ENCODE measurements at places on chromosomes 13 and 19.

- DNase-seq = no peak
Measured at GRCh38 chr13:40432018-40432978, 234.1 kb downstream of the FOXO1 start.

DNA sequence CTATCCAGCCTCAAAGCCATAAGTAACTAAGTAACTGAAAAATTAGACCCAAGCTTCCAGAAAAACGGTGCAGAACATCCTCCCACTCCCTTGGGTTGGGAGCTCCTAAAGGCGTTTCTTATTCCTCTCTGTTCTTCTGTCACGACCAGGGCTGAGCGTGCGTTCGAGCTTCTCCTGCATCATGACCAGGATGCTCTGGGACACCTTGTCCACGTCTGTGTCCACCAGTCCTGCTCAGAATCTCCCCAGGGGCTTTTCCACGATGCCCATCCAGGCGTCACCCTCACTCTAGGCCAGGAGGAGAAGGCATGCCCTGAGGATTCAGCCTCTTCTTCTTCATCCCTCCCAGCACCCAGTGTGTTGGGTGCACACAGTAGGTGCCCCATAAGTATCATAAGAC is 37.8 kb upstream of the GAS6 start:
- DNase-seq = no peak

- DNase-seq = no peak
Measured at GRCh38 chr13:58680115-58680514, 1048.6 kb downstream of the PCDH17 start.

- DNase-seq = no peak
Measured at GRCh38 chr19:40390084-40390742, at the start of gene HIPK4. Gene HIPK4, minus strand, starts transcription at chr19:40390181. Its CDS starts 279 bp downstream, at chr19:40389902.

GRCh38 chr13:66068683-66069082 is 1161.5 kb downstream of the PCDH9 start:
- DNase-seq = no peak

DNA sequence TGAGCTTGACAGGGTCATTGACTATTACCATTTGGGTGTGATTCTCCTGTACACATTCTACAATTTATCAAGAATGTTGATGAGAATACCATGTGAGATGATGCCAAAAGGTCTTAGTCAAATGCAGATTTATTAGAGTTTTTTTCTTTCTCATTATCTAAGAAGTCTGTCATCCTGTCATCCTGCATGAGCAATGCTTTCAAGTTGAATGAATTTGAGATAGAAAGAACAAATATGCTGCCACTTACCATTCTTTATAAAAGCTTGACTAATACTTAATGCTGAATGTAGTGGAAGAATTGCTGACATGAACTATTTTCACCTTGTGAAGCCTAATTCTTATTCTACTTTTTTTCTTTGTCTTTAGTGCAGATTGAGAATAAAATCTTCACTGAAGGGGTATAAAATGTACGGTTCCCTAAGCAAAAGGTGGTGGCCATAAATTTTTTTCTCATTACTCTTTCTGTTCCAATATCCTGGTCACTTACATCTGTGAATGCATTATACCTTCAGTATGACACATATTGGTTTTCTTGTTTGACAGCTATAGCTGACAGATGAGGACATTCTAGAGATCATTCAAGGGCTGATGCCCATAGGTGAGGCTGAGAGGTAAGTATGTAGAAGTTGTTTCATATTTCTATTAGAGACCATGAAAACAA is 1434.7 kb downstream of the SLITRK1 start:
- DNase-seq = no peak

- DNase-seq = peak; percentile 14
Measured at GRCh38 chr19:1503089-1503924, 9.5 kb downstream of the ADAMTSL5 start.

DNA sequence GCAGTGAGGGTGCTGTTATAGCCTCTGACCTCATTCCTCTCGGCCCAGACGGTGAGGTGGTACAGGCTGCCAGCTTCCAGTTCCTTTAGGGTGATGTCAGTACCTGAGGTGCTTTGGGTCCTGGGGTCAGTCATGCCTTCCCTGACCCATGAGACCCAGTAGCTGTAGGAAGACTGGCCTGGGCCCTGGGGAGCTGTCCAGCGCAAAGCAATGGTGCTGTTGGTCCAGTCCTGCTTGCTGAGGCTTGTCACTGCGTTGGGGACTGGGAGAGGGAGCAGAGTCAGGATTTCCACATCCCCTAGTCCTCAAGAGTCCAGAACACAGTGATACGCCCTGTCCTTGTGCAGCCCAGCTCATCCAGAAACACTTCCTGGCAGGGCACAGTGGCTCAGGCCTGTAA is 10.7 kb downstream of the PTPRH start:
- no peak for DNase-seq

DNA sequence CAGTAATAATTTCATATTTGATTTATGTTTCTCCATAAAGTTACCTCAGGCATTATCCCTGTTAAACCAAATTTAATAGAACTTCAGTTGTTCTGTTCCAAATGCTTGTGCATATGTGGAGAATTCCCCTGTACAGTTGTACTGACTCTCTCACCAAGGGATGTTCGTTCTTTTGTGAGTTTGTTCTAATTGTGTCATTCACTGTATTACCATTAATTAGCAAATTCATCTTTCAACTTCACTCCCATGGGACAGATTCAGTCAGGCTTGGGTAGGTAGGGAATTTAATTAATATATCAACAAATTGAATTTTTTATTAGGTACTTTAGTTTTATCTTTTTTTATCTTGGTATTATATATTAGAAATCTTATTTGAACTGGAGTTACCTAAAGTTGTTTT is 265.4 kb downstream of the DCT start:
- DNase-seq = no peak

GRCh38 chr19:53004242-53004641 is 9.5 kb upstream of the ERVV-1 start:
- no peak for DNase-seq

DNA sequence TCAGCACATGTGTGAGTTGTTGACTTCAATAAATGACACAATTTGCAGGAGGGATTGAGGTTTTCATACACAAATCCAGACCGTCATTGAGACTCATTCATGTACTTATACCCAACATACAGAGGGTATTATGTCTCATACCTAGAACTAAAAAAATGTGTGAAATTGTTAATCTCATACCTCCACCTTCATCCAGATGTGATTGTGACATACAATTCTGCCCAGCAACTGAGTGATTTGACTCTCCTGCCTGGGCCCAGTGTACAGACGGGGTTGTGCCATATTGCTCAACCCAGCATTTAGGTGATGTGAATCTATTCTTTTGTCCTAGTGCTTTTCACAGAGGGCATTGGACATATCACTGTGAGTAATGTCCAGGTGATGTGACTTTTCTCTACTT is 12.6 kb upstream of the ZNF681 start:
- DNase-seq = no peak

DNA sequence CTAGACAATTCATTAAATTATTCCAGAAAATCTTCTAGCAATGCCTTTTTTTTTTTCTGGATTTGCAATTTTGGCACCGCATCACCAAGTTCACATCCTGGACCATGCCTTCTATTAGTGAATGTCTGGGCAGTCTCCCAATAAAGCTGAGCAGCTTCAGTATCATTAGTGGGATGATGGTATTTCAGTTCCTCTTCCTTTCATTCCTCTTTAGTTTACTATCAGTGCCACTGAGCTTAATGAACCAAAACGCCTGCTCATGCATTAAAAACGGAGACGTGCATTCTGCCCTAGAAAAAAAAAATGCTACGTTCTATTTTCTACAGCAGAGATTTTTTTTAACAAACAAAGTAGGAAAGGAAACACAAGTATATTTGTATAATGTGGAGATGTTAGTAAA is 343.0 kb downstream of the PCDH9 start:
- no peak for DNase-seq

DNA sequence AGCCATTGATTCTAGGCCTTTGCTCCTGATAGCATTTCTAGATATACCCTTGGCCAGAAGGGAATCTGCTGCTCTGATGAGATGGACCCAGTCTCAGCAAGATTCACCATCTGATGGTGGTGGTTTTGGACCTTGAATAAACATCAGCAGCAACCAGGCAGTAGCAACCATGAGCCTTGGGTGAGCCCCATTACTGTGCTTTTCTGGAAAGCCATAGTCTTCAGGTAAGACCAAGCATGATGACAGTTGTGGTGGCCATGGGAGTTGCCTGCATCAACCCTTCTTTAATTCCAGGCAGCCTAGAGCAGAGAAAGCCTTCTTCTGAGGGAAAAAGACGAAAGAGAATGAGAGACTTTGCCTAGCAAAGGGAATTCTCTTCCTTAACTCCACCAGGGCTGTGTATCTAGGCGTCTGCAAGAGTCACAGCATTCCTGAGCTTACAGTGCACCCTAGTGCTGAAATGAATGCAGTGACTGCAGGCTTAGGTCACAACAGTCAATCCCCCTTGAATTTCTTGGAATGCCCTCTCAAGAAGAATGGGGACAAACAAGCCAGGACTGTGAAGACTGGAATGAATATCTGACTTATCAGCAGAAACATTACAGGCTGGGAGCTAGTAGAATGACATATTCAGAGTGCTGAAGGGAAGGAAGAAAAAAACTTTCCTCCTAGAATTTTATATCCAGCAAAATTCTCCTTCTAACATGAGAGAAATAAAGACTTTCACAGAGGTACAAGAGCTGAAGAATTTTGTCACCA is 942.4 kb upstream of the PCDH20 start:
- peak; percentile 12 for DNase-seq

DNA sequence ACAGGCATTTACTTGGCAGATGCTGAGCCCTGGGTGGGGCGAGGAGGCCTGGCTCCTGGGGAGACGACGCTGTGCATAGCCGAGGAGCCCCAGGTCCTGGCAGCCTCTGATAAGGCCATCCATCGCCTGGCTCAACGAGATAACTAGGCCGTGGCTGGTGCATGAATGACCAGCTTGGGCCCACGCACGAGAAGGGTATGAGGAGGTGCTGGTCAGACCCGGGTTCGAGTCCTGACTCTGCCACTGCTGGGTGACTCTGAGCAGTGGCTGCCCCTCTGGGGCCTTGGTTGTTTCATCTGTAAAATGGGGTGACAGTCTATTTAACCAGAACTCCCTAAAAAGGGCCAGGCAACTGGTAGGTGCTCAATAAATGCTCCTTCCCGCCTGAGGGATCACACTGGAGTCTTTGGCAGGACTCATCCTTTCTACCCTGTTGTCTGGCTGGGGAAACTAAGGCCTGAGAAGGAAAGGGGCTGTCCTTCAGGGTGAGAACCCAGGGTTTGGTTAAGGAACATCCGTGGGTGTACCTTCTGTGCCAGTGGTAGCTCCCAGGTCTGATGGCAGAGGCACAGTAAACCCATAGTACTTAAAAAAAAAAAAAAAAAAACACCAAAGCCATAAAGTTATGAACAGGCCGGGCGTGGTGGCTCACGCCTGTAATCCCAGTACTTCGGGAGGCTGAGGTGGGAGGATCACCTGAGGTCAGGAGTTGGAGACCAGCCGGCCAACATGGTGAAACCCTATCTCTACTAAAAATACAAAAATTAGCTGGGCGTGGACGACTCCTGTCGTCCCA is 8.1 kb upstream of the ARRDC2 start:
- no peak for DNase-seq

GRCh38 chr19:58562122-58563033 is 4.0 kb upstream of the UBE2M start:
- DNase-seq = no peak

DNA sequence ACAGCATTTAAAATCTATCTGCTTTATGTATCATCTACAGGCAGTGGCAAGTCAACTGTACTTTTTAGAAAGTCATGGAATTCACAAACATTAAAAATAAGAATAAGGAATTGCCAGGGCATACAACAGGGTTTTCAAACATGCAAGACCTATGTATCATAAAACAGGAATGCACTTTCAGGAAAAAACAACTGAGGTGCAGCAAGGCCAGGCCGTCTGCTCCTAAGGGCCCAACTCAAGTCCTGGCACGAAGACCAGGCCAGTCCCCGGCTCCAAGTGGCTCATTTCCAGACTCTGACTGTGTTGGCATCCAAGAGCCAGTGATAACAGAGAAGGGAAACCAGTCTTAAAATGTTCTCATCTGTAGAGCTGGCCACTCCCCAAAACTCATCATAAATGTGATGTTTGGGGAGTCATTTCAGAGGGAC is 7.1 kb downstream of the RFX2 start:
- DNase-seq = peak; percentile 63

- DNase-seq = no peak
Measured at GRCh38 chr19:46616631-46617322, 8.1 kb downstream of the PTGIR start.

DNA sequence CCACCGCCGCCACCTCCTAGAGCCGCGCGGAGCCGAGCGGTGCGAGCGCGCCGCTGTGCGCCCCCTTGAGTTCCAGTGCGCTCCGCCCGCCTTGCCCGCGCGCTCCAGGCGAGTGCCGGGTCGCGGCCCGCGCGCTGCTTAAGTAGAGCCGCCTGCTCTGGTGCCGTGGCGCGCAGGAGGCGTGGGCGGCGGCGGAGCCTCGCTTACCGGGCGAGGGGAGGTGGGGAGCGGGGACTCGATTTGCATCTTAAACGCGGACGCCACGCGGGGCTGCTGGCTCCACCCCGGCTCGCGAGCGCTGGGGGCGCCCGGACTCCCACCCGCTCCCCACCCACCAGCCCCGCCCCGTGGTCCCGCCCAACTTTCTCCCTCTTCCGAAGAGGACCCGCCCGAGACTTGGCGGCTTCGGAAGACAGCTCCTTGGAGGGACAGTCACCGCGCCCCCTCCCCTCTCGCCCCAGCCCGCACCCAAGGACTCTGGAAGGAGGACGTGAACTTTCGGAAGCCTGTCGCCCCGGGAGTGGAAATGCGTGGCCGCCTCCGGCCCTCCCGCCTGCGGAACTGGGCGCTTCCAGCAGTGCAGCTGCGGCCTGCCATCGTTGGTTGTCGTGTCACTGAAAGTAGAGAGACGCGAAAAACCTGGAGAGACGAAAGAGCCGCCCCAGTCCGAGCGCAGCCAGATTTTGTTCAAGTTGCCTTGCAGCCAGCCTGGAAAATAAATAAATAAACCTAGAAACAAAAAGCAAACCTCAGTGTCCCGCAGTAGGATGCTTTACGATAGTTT is at the start of gene KCTD12:
Gene KCTD12, minus strand, starts transcription at position 114 of the 784 bp plus-strand sequence. CDS start 257 bp downstream, outside the sequence.
- peak; percentile 69 for DNase-seq

- no peak for DNase-seq
Measured at GRCh38 chr13:37481011-37481884, 117.3 kb downstream of the POSTN start.

DNA sequence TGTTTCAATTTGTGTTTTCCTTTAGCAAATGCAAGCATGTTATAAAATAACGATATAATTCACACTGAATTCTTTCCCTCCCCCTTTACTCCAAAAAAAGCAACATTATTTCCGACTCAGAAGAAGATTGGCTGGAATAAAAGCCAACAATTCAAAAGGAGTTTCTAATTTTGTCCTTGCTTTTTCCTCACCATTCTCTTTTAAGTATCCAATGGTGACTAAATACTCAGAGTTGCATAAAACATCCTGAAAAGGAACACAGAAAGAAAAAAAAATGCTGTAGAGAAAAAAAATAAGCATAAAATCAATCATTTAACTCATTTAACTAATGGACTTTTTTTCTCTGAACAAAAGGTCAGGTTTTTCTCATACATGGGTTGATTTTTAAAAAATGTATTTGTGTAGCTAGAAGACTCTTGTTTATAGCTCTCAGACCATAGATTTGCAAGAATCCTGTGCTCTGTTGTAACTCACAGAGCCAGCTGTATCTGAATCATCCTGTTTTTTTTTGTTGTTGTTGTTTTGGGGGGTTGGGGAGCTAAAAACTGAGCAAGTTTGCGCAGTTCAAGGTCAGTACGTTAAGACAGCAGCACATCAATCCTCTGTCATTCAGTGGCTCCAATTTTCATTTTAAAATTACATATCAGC is 108.1 kb downstream of the PCDH17 start:
- no peak for DNase-seq
